Immature natural killer cell (primary cell): ENCODE measurements at places on chromosomes 3 and 15. TPM values are rescaled to one million over a fixed set of nuclear protein-coding genes. Genes with fewer than 3 reads are reported as not detected.

Gene AAGAB
- polyA plus RNA-seq, result 77.0 TPM

Gene OR5K2
- polyA plus RNA-seq, result not detected

Gene GOLGA8T
- polyA plus RNA-seq, result 0.16 TPM

Gene CACNA2D3
- 0.39 TPM for polyA plus RNA-seq

Gene GOLGA6A
- not detected for polyA plus RNA-seq

Gene CYP1A2
- not detected for polyA plus RNA-seq

Gene DZIP1L
- not detected for polyA plus RNA-seq

Gene LMCD1
- 0.24 TPM for polyA plus RNA-seq

Gene AGTR1
- not detected for polyA plus RNA-seq

Gene NLGN1
- not detected for polyA plus RNA-seq

Gene TEX9
- polyA plus RNA-seq, result 0.53 TPM

Gene CRABP1
- not detected for polyA plus RNA-seq

Gene ARL14
- polyA plus RNA-seq, result not detected

Gene SEC22A
- polyA plus RNA-seq, result 9.6 TPM

Gene CAPN3
- not detected for polyA plus RNA-seq

Gene CILP
- not detected for polyA plus RNA-seq

Gene KIF9
- polyA plus RNA-seq, result 2.2 TPM

Gene FOXB1
- not detected for polyA plus RNA-seq

DNA sequence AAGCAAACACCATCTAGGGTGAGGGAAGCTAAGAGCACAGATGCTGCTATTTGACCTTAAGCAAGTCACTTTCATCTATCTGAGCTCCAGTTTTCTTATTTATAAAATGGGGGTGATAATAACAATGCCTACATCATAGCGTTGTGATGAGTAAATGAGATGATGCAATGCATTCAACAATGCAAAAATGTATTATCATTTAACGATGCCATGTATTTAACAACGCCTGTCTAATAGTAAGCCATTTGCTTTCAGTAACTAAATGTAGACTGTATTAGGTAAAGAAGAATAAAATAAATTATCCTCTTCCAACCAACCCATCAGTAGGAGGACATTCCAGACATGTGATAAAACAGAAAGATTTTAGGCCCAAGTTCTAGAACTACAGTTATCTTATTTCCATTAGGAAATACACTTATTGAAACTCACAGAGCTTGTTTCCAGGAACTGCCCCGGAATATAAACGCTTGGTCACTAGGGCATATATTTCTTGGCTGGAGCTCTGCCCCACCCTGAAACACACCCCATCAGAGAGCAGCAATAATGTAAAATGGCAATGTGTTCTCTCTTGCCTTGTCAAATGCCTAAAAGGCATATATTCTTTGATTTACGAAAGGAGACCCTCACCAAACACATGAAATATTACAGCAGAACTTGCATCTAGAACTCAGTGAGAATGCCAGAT lies 128.3 kb downstream of the LIPC start:
- DNase-seq, result no peak

- no peak for DNase-seq
Observed at GRCh38 chr3:127699416-127700300, 26.9 kb downstream of the ABTB1 start.

- no peak for DNase-seq
Observed at GRCh38 chr15:31331389-31331788, 4.8 kb downstream of the KLF13 start.

DNA sequence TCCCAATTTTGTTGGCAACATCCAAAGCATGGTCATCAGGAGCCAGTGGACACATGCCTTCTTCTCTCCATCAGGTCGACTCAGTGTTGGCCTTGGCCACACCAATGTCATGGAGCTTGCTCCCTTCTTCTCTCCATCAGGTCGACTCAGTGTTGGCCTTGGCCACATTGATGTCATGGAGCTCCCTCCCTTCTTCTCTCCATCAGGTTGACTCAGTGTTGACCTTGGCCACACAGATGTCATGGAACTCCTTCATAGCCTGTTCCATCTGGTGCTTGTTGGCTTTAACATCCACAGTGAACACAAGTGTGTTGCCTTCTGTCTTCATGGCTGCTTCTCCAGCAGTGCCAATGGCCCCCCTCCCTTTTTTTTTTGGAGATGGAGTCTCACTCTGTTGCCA lies 70.2 kb downstream of the TMEM44 start:
- no peak for DNase-seq

DNA sequence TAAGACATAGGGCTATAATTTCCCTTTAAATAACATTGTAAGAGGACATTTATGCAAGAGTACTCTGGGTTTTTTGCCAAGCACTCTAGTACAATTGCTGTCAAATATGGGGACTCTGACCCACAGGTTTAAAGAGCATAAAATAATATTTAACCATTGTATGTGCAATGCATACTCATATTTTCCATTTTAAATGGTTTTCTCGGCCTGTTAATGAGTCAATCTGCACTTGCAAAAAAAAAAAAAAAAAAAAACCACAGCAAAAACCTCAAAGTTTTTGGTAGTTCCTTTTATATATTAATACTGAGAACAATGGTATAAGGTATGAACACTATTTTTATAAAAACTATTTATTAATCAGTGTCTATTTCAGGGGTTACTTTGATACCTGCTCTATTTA lies 304.0 kb upstream of the CBLB start:
- peak; percentile 18 for DNase-seq

GRCh38 chr15:65752151-65752700 lies 39.9 kb downstream of the DENND4A start:
- DNase-seq, result no peak

- no peak for DNase-seq
Observed at GRCh38 chr15:76321171-76321570, 9.9 kb upstream of the ETFA start.

- no peak for DNase-seq
Observed at GRCh38 chr3:126197854-126198584, 17.6 kb upstream of the ALDH1L1 start.

DNA sequence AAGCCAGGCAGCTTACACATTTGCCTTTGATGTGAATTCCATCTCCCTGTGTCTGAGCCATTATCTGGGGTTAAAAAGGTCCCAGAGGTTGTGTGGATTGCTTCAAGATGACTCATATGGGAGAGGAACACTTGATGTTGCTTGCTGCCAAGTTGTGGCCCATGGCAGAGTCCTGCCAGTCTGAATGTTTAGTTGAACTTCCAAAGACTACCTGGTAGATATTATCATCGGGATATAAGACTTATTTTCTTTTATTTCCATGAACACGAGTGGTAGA lies 85.6 kb downstream of the TJP1 start:
- no peak for DNase-seq

DNA sequence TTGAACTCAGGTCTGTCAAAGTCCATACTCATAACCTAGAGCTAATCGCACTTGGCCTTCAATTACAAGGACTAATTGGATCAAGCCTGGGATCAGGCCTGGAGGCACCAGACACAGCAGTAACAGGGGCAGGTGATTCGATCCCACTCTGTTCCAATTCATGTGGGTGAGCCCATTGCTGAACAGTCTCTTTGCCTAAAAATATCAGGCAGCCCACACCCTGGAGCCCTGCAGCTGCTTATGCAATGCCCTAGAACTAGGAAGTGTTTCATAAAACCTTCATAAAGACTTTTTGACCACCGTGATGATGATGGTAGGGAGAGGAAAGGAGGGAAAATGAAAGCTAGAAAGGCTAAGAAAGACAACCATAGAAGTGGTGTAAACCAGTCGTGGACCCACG lies 47.8 kb upstream of the NEO1 start:
- DNase-seq, result no peak

- no peak for DNase-seq
Observed at GRCh38 chr3:184481984-184482671, 79.5 kb upstream of the EPHB3 start.

DNA sequence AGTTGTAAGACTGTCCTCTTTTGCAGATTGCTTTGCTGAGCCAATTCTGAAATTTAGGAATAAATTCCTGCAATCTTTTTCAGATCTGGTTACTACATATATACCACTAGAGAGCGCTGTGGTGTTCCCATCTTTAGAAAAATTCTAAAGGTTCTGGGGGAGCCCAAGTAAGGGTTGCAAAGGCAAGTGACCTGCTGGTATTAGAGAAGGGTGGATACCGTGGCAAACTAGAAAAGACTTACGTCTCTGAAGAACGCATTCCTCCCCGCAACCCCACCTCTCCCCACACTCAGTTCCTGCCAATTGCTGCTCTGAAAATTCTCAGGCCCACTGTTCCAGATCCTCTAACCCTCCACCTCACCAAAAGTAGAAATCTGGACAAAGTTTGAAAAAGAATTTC lies 48.5 kb downstream of the EFHB start:
- peak; percentile 7 for DNase-seq

DNA sequence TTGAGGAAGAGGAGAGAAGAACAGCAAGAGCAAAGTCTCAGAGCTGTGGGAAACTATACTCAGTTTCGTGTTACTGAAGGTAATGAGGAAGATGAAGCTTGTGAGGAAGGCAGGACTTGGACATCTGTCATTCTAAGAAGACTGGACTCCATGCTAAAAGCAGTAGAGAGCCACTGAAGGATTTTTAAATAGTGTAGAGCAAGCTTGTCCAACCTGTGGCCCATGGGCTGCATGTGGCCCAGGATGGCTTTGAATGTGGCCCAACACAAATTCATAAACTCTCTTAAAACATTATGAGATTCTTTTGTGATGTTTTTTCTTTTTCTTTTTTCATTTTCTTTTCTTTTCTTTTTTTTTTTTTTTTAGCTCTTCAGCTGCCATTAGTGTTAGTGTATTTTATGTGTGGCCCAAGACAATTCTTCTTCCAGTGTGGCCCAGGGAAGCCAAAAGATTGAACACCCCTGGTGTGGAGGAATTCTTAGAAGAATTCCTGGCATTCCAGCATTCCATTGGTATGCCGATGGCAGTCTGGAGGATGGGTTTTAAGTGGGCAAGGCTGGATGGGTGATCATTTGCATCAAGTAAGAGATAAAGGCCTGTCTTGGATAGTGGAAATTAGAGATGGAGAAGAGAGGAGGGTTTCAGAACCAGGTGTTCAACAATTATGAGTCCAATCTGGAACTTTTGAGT lies 6.9 kb upstream of the NFKBIZ start:
- DNase-seq, result no peak

GRCh38 chr3:23999012-23999641 lies 54.0 kb downstream of the NR1D2 start:
- peak; percentile 22 for DNase-seq

DNA sequence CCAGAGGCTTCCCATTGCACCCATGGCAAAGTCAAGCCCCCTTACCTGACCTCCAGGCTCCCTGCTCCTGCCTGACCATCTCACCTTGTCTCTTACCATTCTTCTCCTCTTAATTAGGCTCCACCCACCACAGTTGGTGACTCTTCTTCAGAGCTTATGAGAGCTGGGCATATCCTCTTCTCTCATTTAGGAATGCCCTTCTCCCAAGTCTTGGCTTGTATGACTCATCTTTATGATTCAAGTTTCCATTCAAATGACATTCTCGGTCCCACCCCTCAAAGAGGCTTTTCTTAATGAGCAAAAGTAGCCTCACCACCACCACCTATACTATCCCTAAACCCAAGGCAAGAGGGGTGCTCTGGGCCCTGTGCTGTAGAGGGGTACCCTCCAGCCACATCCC lies 55.3 kb upstream of the NUDT16 start:
- DNase-seq, result no peak

GRCh38 chr3:162738784-162739183 lies 1242.2 kb downstream of the OTOL1 start:
- DNase-seq, result no peak

- no peak for DNase-seq
Observed at GRCh38 chr3:38627956-38628355, 21.5 kb downstream of the SCN5A start.

GRCh38 chr3:24687671-24688070 lies 193.0 kb upstream of the THRB start:
- no peak for DNase-seq

DNA sequence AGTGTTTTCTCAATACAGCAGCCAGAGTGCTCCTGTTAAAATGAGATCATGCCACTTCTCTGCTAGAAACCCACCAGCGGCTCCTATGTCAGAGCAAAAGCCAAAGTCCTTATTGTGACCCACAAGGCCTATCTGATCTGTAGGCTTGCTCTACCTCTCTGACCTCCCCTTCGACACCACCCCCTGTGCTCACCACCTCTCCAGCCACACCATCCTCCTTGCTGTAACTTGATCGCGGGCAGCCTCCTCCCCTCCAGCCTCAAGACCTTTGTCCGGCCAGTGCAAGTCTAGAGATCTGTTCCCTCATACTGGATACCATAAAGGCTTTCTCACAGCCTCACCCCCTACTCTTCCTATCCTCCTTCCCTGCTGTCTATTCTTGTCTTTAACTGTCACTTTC lies 1.9 kb upstream of the IGDCC4 start:
- no peak for DNase-seq

- no peak for DNase-seq
Observed at GRCh38 chr3:149599236-149599635, 58.6 kb downstream of the WWTR1 start.

GRCh38 chr3:45852828-45853227 lies 10.9 kb upstream of the LZTFL1 start:
- DNase-seq, result no peak

GRCh38 chr3:88896026-88896425 lies 211.4 kb upstream of the EPHA3 start:
- DNase-seq, result no peak

GRCh38 chr15:81419332-81419943 lies 45.4 kb upstream of the TMC3 start:
- no peak for DNase-seq

DNA sequence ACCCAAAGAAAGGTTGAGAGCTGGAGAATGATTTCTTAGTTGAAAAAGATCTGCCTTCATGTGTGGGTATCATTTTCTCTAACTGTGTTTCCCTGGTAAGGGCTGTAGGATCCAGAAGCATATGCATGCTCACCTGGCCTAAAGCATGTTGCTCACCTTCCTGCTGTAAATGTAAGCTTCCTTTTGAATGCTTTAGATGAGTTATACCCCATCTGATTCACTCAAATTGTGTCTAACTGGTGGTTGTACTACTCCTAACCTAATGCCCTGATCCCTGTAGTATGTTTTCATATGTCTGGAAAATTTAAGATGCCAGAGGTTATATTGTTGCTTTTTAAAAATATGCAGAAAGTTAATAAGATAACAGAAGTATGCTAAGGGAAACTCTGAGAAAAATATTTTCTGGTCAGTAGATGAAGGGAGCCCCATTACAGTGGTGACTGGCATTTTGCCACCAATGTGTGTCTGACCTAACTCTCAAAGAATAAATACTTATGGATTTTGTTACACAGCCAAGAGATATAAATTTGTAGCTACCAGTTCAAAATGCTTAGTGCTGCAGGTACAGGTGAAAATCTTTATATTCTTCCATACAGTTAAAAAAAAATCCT lies 7.7 kb downstream of the FILIP1L start:
- no peak for DNase-seq

- DNase-seq, result no peak
Observed at GRCh38 chr15:60957111-60957510, 272.0 kb downstream of the RORA start.
